ENCODE measurements at places on chromosomes 1 and 21. TPM values are rescaled to one million over a fixed set of nuclear protein-coding genes. Genes with fewer than 3 reads are reported as not detected.

DNA sequence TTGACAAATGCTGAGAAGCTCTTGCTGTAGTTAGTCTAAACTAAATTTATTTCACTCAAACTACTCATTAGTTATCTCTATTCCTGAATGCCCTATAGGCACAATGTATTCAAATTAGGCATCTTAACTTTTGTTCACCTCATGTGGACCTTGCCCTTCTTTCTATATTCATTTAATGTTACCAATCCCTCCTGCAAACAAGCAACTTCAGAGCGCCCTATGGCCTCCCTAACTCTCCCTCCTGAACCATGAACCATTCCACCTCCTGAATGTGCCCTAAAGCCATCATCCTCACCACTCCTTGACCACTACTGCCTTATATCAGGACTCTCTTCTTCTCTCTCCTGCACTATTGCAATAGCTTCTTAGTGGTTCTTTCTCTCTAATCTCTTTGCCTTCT lies 34.8 kb upstream of the SAMD13 start:
- H3K4me1 ChIP-seq: no peaks in the 10 kb centered on the region
- no peaks in the 10 kb centered on the region for H3K27me3 ChIP-seq
- no peak overlapping the region for H3K4me3 ChIP-seq
- no peaks in the 10 kb centered on the region for H3K36me3 ChIP-seq
- no peak for DNase-seq

- no peak for DNase-seq
- no peak overlapping the region for H3K4me3 ChIP-seq
- no peak overlapping the region for H3K27ac ChIP-seq
These were observed 28.9 kb upstream of the VAV3 start for GRCh38 chr1:107993920-107994319.

GRCh38 chr1:175191659-175192058 lies 917 bp downstream of the KIAA0040 start:
- H3K4me3 ChIP-seq: peak overlapping the region; percentile 36
- no peaks in the 10 kb centered on the region for H3K36me3 ChIP-seq
- peak overlapping the region; percentile 76 for H3K27ac ChIP-seq

DNA sequence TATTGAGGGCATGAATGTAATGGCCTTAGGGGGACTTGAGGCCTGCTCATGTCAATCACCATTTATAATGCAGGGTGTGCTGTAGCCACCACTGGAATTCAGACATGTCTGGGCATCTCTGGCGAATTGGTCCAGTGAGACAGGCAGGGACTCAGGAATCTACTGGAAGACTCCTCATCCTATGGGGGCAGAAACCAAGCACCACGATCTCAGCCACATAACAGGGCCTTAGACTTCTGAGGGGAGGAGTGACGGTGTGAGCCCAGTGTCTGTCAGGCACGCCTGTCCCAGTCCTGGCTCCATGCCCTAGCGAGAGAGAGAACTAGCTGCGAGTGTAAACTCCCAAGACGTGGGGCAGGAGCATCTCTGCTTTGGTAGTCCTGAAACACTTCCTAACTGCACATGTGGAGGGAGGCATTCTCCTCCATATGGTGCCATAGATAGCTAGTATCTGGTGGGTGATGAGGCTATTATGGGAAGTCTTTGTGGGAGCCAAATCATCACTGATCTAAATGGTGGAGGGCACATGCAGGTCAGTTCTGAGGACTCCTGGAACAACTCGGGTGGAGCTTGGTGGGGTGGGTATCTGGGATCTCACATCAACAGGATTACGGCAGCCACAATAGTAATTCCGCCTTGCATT lies 29.8 kb upstream of the KIAA0040 start:
- H3K27me3 ChIP-seq: no peaks in the 10 kb centered on the region
- H3K4me3 ChIP-seq: no peak overlapping the region
- no peaks in the 10 kb centered on the region for H3K36me3 ChIP-seq
- DNase-seq: no peak
- H3K4me1 ChIP-seq: no peaks in the 10 kb centered on the region

- no peaks in the 10 kb centered on the region for H3K4me1 ChIP-seq
- peak; percentile 52 for DNase-seq
- H3K27me3 ChIP-seq: no peaks in the 10 kb centered on the region
These were observed 17.5 kb downstream of the RASSF5 start for GRCh38 chr1:206524739-206525364.

- H3K4me1 ChIP-seq: no peaks in the 10 kb centered on the region
- no peak overlapping the region for H3K27ac ChIP-seq
- DNase-seq: no peak
- H3K27me3 ChIP-seq: no peaks in the 10 kb centered on the region
- no peak overlapping the region for H3K4me3 ChIP-seq
- peaks cover 19% of the 10 kb centered on the region for H3K36me3 ChIP-seq
These were observed 11.3 kb downstream of the SLC25A24 start for GRCh38 chr1:108188801-108189200.

FLG gene
- total RNA-seq: not detected

DNA sequence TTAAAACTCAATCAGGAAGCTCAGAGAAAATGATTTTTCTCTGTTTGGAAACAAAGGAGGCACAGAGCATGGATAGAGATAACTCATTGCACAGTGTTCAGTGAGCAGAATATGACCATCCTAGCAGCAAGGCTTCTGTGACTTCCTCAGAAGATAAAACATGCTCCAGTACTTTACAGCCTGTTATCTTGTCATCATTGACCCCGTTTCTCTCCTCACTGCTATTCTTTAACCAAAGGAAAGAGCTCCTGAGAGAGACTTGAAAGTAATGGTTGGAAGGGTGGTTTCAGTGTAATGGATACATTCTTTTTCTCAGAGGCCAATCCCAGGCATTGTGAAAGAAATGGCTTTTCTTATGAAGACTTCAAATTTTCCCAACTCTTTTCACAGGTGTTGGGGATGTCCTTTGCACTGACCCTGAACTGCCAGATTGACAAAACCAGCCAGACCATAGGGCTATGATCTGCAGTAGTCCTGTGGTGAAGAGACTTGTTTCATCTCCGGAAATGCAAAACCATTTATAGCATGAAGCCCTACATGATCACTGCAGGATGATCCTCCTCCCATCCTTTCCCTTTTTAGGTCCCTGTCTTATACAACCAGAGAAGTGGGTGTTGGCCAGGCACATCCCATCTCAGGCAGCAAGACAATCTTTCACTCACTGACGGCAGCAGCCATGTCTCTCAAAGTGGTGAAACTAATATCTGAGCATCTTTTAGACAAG lies 25.9 kb downstream of the CD53 start:
- H3K36me3 ChIP-seq: no peaks in the 10 kb centered on the region
- no peak overlapping the region for H3K27ac ChIP-seq
- no peak overlapping the region for H3K4me3 ChIP-seq
- H3K27me3 ChIP-seq: no peaks in the 10 kb centered on the region
- no peak for DNase-seq
- no peaks in the 10 kb centered on the region for H3K4me1 ChIP-seq

- H3K4me3 ChIP-seq: peak overlapping the region; percentile 79
- H3K4me1 ChIP-seq: no peaks in the 10 kb centered on the region
- DNase-seq: peak; percentile 85
- H3K36me3 ChIP-seq: peaks cover 10% of the 10 kb centered on the region
These were observed 920 bp downstream of the MTHFR start for GRCh38 chr1:11804666-11805421.

DNA sequence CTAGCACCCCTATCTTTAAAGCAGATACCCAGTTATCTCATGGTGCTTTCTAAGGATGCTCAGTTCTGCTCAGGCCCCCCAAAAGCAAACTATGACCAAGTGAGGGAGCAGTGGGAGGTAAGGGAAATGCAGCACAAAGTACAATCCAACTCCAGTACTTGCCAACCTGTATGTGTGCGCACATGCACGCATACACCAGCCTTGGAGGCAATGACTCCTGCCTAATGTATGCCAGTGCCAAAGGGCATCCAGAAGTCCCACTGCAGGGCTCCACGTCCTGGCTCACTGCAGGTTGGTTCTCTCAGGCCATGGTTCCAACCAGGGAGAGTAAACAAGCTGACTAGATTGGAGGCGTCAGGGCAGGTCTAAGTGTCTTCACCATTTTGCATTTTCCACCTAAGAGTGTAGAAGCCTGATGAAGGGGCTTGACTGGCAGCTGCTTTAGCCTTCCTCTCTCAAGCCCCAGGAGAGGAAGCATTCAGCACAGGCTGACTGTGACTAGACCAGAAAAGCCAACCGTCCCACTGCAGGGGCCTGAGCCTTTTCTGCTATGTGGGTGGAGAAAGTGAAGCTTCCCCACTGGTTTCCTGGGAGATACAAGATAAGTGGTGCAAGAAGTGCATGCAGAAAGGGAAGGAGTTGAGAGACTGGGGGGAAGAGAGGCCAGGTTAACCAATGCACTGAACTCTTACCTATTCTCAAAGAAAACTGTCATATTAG lies 7.7 kb downstream of the AMIGO1 start:
- H3K4me3 ChIP-seq: no peak overlapping the region
- DNase-seq: no peak
- peak overlapping the region; percentile 76 for H3K27ac ChIP-seq
- peaks cover 14% of the 10 kb centered on the region for H3K36me3 ChIP-seq

DNA sequence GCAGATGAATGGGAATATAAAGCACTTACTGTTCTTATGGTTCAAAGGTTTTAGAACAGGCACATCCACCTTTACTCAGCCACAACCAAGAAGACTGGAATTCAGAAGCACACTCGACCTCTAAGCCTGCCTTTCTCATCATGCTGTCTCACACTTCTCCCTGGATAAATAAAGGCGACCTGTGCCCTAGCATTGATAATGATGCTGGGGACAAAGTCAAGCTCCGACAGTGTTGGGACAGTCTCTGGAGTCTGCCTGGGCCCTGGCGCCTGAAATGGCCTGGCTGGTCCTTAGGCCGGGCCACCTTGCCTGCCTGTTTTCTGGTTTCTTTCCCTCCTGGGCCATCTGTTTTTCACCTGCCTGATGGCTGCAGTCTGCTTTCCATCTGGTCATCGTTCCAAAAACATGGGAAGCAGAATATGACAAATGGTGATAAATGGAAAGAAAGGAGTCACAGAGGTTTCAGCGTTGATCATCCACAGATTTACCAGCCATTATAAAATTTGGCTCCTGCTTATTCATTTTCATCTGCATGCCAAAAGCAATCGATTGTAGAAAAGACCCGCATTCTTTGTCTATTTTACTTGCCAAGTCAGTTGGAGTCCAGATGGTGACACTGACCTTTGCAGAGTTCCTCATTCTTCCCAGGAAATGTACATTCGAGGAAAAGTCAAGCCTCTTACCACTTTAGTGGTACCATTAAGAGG lies 91.2 kb upstream of the KCNJ15 start:
- H3K27me3 ChIP-seq: no peaks in the 10 kb centered on the region
- no peak overlapping the region for H3K4me3 ChIP-seq

ZNF697 gene
- 4.2 TPM for total RNA-seq

S100A1 gene
- 14.3 TPM for total RNA-seq

ASTN1 gene
- 1.4 TPM for total RNA-seq

All from sigmoid colon (tissue), 7 donors.